Lower leg skin (tissue), 4 donors: ENCODE measurements at places on chromosomes 7 and 10. TPM values are rescaled to one million over a fixed set of nuclear protein-coding genes. Genes with fewer than 3 reads are reported as not detected.

DNA sequence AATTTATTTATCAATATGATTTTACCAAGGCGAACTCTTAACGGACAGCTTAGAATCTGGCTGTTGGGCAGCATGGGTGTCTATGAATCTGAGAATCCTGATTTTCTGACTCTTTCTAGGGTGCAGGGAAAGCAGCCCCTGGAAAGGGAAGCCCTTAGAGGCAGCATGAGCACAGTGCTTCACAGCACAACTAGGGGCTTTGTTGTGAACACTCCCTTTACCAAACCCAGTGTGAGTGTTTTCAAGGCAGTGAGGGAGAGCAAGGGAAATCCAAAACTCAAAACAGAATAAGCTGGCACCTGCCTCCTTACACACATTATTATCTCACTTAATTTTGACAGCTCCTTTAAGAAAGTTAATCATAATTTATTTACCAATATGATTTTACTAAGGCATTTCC is 116.3 kb upstream of the CSTF2T start:
- DNase-seq, result no peak

Gene RBM28
- total RNA-seq, result 15.4 TPM

Gene CLCN1
- total RNA-seq, result not detected

Gene HECTD2
- 5.6 TPM for total RNA-seq

- DNase-seq, result no peak
Observed at GRCh38 chr10:17668435-17669184, 24.7 kb downstream of the STAM start.

Gene CTAGE15
- total RNA-seq, result not detected

DNA sequence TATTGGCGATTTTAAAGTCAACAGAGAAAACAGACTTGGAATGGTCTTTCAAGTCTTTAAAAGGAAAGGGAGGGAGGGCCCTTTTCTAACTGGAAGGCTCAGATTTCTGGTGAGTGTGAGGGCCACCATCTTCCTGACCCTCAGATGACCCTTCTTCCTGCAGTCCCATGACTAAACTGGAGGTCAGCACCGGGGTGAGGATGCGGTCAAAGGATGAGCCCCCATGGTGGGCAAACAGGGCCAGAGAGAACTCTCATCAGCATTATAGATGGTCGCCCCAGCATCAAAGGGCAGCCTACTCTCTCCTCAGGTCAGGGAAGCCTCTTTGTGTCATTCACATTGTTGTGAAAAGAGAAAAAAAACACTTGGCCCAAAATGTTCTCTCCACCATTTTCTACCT is 219.2 kb downstream of the LRMDA start:
- DNase-seq, result no peak

Gene TMEM176B
- 7.5 TPM for total RNA-seq

Gene ZNF365
- 1.8 TPM for total RNA-seq

- no peak for DNase-seq
Observed at GRCh38 chr10:13961097-13961496, 369.6 kb downstream of the FRMD4A start.

Gene PPP1R17
- total RNA-seq, result not detected

Gene CTAGE6
- total RNA-seq, result not detected

- DNase-seq, result no peak
Observed at GRCh38 chr10:132645630-132646442, 108.2 kb downstream of the INPP5A start.

DNA sequence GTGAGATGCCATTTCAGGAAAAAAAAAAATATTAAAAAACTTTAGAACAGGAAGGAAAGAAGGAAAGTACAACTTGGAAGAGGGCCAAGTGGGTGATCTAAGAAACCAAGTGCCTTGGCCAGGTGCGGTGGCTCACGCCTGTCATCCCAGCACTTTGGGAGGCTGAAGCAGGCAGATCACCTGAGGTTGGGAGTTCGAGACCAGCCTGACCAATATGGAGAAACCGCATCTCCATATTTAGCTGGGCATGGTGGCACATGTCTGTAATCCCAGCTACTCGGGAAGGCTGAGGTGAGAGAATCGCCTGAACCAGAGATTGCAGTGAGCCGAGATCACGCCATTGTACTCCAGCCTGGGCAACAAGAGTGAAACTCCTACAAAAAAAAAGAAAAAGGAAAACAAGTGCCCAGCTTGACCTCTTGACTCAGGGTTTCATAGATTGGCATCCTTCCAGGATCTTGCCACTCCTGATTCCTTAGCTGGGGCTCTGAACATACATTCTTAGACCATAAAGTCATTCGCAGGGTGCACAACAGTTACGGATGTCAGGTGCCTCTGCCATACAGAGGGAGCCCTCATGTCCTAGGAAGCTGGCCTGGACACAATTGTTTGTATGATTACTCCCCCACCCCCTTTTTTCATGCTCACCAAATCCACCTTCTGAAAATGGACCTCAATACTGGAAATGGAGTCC is 2.1 kb upstream of the GUSB start:
- DNase-seq, result no peak

Gene PDE1C
- 3.5 TPM for total RNA-seq

- peak; percentile 5 for DNase-seq
Observed at GRCh38 chr10:102247734-102248133, 2.4 kb downstream of the GBF1 start.

GRCh38 chr10:14089556-14090292 is 241.0 kb downstream of the FRMD4A start:
- DNase-seq, result no peak
